GM12864 (cell line): ENCODE measurements at places on chromosomes 11 and 22.

DNA sequence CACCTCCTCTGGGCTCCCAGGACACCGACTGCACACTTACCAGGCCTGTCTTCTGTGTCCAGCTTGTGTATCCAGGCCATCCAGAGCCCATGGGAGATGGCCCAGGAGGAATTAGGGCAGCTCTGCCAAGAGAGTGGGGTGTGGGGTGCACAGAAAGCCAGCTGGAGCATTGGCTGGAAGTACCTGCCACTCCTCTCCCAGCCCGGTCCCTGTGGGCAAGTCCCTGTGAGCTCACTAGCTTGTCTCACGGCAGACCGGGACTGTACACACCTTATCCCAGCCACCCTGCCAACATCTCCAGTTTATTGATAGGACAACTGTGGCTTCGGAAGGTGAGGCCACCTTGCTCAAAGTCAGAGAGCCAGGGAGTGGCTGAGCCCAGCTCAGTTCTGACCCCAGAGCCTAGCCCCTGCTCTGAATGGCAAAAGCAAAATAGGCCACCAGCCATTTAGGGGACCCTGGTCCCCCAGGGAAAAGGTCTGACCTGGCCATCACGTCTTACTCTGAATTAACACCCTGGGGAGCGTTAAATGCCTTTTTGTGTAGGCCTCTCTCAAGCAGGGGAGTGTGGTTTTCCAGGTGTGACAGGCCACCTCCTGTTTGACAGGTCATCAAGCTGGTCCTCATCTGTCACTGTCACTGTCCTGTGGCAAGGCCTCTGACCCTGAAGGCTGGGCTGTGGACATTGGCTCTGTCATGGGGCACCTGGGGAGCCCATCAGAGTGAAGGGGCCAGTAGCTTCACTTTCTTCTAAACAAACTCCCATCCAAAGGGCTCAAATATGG lies 15.1 kb downstream of the UQCR10 start:
- no peak for DNase-seq

DNA sequence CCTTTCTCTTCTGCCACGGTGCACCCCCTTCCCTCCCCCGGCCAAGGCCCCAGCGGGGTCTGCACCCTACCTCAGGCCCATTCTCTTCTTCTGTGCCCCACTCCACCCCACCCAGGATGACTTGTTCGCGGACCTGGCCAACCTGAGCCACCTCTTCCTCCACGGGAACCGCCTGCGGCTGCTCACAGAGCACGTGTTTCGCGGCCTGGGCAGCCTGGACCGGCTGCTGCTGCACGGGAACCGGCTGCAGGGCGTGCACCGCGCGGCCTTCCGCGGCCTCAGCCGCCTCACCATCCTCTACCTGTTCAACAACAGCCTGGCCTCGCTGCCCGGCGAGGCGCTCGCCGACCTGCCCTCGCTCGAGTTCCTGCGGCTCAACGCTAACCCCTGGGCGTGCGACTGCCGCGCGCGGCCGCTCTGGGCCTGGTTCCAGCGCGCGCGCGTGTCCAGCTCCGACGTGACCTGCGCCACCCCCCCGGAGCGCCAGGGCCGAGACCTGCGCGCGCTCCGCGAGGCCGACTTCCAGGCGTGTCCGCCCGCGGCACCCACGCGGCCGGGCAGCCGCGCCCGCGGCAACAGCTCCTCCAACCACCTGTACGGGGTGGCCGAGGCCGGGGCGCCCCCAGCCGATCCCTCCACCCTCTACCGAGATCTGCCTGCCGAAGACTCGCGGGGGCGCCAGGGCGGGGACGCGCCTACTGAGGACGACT lies 15.9 kb downstream of the RTN4RL2 start:
- no peak for DNase-seq

- DNase-seq = no peak
Measured at GRCh38 chr11:65968600-65969482, 7.3 kb downstream of the SART1 start.

GRCh38 chr11:66823700-66824099 lies 19.5 kb upstream of the RCE1 start:
- DNase-seq = no peak

DNA sequence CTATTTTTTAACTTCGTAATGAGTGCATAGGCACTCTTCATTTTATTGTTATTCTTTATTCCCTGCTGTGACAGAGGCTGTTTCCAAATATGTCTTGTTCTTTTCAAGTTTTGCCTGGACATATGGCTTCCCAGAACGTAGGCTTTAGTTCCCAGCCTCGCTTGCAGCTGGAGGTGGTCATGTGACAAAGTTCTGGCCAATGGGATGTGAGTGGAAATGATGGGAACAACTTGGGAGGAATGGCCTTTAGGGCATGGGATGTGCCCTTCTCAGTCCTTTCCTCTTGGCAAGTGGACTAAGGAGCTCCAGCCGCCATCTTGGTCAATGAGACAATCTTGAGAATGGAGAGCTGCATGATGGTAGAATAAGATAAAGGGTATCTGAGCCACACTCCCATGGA lies 70.8 kb upstream of the EIF3D start:
- DNase-seq = no peak

- DNase-seq = no peak
Measured at GRCh38 chr11:44351898-44352498, 42.1 kb upstream of the ALX4 start.

GRCh38 chr11:11806586-11806985 lies 35.2 kb upstream of the USP47 start:
- no peak for DNase-seq
